Head of caudate nucleus (tissue), 42 donors: ENCODE measurements at places on chromosomes 13 and 19.

DNA sequence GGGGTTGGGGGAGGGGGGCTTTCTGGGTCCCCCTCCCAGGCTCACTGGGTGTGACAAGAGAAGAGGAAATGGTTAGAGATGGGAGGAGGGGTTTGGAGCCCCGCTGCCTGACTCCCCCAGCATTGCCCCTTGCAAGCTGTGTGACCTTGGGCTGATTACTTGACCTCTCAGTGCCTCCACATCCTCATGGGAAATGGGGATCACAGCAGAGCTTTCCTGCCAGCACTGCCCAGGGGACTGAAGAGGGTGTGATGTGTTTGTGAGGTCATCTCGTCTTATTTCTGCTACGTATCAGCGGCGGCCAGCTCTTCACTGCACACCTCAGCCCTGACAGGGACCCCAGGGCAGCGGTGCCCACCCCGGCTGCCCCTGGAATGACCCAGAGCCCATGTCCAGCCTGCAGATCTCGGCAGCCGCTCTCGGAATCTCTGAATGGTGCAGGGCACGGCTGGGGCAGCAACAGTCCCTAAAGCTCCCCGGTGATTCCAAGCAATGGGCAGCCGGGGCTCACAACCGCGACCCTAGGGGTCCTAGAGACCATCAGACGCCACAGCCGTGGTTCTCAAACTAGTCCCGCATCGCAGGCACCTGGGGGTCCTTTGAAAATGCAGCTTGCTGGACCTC lies 8.4 kb downstream of the PNMA8B start:
- DNase-seq: no peak

- DNase-seq: no peak
These were observed 1335.9 kb downstream of the UQCRFS1 start for GRCh38 chr19:27876976-27877512.

DNA sequence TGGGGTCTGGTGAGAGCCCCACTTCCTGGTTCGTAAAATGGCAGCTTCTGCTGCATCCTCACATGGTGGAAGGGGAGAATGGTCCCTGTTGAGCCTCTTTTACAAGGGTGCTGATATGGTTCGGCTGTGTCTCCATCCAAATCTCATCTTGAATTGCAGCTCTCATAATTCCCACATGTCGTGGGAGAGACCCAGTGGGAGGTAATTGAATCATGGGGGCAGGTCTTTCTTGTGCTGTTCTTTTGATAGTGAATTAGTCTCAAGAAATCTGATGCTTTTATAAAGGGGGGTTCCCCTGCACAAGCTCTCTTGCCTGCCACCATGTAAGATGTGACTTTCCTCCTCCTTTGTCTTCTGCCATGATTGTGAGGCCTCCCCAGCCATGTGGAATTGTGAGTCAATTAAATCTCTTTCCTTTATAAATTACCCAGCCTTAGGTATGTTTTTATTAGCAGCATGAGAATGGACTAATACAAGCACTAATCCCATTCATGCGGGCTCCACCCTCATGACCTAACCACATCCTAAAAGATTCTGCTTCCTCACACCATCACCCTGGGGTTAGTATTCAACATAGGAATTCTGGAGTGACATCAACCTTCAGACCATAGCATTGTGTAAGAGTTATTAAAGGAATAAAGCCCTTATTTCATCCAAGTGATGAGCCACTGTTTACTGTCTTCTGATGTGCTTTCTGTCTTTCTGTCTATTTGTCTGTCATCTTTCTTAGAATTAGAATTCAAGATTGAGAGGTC lies 159.0 kb upstream of the IRS2 start:
- no peak for DNase-seq

DNA sequence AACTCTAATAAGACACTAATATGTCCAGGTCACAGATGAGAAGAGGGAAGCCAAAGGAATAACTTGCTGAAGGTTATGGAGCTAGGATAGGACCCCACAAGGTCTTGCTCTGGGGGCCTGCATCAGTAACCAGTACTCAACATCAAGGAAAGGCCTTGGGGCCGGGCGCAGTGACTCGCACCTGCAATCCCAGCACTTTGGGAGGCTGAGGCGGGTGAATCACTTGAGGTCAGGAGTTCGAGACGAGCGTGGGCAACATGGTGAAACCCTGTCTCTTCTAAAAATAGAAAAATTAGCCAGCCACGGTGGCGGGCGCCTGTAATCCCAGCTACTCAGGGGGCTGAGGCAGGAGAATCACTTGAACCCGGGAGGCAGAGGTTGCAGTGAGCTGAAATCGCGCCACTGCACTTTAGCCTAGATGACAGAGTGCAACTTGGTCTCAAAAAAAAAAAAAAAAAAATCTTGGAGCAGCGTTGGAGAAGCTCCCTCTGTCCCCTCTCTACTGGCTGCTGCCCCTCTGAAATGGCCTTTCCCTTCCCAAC lies 1.8 kb downstream of the LONP1 start:
- no peak for DNase-seq

GRCh38 chr19:35545855-35546381 lies 492 bp downstream of the TMEM147 start:
- DNase-seq: peak; percentile 58
